ENCODE measurements at places on chromosomes 5 and 9.

DNA sequence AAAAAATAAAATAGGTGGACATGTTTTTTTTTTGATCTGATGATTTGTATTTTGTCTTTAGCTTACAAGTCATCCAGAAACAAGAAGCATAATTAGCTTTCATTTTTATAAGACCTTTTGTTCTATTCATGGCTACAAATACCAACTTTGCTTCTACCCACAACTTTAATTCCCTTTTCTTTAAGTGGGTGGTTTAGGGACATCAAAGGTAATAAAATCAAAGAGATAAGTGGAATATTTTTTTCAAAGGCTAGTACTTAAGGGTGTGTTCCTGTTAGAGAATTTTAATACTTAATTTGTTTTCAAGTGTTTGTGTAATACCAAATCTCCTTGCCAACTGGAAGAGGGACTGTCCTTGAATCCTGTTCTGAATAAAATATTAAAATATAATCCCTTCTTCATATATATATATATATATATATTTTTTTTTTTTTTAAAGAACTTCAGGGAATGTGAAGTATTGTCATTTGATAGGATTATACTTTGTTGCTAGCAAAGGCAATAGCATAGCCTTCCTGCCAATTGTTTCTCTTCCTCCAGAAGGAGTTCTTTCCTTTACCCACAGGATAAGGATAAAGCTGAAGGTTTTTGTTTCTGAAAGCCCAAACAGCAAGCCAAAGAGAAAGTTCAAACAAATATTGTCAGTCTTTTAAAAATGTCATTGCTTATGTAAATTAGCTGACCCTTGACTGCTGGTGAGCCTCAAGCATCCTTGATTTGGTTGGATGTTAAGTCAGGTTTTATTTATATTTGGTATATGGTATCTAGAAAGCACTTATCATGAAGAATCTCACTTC, 108.9 kb downstream of the PAM start:
- DNase-seq, result no peak

DNA sequence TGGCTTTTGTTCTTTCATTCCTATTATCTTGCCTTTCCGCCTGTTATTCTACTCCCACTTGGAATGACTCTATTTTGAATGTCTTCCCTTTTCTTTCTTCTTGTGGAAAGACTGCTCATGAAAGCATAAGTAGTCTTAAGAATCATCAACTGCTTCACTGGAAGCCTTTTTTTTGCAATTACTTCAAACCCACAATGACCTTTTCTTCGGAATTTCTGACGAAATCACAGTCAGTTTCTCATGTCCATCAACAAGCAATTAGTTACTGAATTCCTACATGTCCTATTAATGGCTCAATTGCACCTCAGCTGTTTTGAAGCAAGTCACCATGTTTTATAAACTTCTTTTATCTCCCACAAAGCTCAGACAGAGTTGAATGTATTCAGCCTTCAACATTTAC, 196.2 kb downstream of the TARS1 start:
- no peak for DNase-seq

GRCh38 chr5:172091956-172092732, 85.7 kb upstream of the FBXW11 start:
- no peak for DNase-seq

DNA sequence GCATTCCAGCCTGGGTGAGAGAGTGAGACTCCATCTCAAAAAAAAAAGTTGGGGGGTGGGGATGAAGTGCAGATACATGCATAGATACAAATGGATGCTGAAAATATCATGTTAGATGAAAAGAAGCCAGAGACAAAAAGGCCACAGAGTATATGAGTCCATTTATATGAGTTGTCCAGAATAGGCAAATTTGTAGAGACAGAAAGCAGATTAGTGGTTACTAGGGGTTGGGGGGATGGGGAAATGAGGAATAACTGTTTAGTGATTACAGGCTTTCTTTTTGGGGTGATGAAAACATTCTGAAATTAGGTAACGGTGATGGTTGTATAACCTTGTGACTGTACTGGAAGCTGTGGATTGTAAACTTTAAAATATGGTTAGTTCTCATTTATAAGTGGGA, 13.8 kb upstream of the LHFPL2 start:
- no peak for DNase-seq

DNA sequence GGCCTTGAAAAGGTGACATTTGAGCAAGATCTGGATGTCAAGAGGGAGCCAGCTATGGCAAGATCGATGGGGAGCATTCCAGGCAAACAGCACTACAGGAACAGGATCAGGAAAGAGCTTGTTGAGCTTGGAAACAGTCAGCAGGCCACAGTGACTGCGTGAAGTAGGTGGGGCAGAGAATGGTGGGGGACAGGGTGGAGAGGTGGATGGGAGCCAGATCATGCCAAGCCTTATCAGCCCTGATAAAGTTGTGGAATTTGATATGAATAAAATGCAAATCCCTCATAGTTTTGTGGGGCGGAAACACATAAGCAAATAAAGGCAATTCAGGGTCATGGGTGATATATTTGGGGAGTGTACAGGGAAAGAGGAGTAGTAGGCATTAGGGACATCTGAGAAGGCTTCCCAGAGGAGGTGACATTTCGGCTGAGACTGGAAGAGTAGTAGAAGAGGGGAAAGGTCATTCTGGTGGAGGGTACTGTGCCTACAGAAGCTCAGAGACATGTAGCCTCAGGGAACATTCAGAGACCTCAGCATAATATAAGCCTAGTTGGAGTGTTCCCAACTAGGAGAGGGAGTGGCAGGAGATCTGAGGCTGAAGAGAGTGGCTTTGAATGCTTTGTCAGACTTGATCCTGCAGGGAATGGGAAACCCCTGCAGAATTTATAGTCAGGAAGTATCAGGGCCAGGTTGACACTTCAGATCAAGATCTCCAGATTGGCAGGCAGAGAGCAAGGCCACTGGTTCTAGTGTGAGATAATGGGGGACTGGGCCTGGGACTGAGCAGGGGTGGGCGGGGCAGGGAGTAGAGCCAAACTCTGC, 9.7 kb upstream of the CYSTM1 start:
- DNase-seq, result no peak

DNA sequence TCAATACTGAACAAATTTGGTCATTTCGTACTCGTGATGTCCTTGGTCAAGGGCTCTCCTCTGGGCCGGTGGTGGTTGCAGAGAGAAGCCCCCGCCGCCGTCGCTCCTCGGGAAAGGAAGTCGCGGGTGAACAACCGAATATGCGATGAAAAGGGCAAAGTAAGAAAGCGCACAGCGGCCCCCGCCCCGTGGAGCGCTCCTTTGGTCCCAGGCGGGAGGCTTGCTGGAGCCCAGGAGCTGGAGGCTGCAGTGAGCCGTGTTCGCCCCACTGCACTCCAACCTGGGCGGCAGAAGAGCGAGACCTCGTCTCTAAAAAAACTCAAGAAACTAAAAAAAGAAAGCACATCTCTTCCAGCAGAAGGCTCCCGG, 108.4 kb upstream of the LARP1 start:
- no peak for DNase-seq

DNA sequence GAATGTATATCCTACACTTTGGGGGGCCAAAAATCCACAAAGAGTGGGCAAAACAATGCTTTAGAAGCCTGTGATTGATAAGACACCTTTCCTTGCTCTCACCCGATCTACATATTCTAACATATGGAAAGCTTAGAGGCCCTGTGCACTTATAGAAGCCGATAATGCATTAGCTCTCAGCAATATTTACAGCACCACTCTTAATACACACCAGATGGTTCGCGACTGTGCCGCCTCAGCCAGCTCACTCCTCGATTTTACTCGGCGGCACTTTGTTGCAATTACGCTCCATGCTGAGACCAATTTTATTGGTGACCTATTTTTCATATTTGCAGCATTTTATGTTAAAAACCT, 18.8 kb downstream of the NR2F1 start:
- no peak for DNase-seq

DNA sequence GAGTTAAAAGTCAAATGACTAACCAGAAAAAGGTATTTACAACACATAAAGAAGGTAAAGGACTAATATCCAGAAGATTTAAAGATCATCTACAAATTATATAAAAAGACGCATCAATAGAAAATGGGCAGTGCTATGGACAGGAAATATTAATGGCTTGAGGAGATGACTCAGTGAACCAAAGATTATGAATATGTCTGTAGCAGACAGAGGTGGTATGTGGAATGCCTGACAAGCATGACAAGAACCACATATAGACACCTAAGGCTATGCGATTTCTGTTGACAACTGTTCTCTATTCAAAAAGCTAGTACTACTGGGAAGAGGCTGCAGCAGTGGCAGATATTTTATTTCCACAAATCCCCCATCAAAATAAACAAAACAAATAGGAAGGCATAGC, 177.0 kb upstream of the SH3GL2 start:
- no peak for DNase-seq

GRCh38 chr9:123354806-123355508, 1.0 kb upstream of the CRB2 start:
- no peak for DNase-seq

DNA sequence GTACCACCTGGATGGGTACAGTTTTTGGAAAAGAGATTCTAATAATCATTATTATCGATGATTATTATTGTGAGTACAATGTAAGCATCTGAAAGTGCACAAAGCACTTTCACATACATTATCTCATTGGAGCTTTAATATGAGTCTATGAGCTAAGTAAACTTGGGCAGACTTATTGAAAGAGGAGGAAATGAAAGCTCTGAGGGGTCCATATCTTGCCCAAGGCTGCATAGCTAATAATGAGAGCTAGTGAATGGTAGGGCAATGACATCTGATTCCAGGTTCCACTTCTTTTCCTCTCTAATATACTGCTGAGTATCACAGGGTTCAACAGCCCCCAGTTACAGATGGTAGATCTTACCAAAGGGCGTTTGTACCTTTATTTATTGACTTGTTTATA, 26.1 kb downstream of the TIMD4 start:
- no peak for DNase-seq

- DNase-seq, result no peak
Measured at GRCh38 chr9:7721291-7721690, 78.3 kb downstream of the DMAC1 start.

DNA sequence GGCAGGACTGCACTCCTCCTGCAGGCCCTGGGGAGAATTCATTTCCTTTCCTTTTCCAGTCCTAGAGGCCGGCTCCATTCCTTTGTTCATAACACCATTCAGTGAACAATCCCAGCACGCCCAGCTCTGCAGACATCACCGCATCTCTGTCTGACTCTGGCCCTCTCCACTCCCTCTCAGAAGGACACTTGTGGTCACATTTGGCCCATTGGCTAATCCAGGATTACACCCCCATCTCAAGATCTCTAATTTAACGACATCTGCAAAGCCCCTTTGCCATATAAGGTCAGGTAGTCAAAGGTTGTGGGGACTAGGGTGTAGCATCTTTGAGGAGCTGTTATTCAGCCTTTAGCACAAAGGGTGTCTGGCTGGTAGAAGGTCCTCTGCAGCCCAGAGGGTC, 185.0 kb upstream of the DAP start:
- no peak for DNase-seq

DNA sequence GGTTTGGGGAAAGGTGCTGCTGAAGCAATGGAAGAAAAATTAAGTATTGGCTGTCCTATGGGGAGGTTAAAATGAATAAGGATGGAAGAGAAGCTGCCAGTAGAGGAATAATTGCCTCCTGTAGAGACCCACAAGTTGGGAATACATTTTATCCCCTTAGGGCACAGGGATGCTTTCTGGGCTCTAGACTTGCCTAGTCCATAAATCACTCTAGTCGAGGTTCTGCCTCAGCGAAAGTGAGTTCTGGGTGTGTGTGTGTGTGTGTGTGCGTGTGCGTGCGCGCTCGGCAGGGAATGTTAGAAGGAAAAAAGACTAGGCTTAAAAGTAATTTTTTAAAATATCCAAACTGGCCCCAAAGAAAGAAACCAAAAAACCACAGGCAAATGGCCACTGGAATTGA, 291.6 kb downstream of the DOCK8 start:
- DNase-seq, result no peak

GRCh38 chr9:76912636-76913275, 6.8 kb upstream of the PRUNE2 start:
- DNase-seq, result no peak

DNA sequence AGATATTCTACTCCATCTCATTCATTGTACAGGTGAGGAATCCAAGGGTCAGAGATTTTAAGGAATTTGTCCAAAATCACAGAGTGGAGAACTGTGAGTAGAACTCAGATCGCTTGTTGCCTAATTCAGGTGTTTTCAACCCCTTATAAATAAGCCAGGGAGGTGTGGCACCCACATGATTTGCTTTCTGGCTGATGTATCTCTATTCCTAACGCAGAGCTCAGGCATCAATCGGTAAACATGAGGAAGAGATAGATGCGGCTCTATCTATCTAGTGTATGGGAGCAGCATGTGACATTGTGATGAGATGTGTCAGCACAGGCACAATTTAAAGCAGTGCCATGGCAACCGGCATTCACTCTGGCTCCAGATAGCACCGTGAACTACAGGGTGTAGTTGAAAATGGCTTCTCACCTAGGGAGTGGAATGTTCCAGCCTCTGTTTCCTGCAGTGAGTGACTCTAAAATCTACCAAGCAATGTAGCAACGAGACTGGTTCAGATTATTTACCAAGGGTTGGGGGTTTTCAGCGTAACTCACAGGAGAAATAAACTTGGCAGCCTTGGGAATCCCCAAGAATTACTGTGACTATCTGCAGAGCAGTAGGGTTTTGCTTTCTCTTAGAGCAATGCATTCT, 53.4 kb upstream of the SUB1 start:
- DNase-seq, result no peak

GRCh38 chr5:54177058-54177457, 133.3 kb downstream of the ARL15 start:
- DNase-seq, result no peak

DNA sequence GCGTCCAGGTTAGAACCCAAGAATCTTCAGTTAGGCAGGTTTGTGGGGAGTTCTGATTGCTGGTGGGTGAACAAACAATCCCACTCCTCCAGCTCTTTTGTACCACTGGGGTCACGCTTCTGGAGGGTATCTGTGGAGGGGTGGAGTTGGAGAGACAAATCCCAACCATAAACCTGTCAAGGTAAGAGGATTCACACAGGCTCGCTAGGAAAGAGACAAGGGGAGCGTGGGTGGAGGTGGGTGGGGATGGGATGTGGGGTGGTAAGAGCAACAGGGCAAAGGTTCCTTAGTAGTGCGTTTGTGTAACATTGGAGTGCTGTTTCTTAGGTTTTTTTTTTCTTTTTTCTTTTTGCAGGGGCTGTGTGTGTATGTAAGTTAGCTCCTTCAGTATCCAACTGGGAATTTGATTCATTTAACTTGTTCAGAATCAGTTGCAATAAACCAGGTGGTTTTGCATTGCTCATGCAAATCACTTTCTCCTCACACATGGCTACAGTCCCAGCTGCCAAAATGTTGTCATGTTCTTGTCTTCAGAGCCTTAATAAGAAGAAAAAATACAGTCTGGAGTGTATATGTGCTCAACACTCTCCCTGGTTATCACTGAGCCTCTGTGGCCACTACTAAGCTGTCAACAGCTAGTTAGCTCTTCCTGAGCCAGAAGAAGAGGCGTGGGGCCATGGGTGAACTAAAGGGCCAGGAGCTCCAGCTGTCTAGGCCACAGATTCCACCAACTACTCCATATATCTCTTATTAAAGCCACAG, 164.0 kb upstream of the RAD23B start:
- no peak for DNase-seq

GRCh38 chr5:141769671-141770070, 87.6 kb upstream of the ARAP3 start:
- DNase-seq, result no peak

- DNase-seq, result no peak
Measured at GRCh38 chr5:116764941-116765340, 190.3 kb upstream of the SEMA6A start.

GRCh38 chr9:124251605-124252378, 6.0 kb upstream of the NEK6 start:
- no peak for DNase-seq
